Panc1 (cell line): ENCODE measurements at places on chromosomes 6 and 20. TPM values are rescaled to one million over a fixed set of nuclear protein-coding genes. Genes with fewer than 3 reads are reported as not detected.

The TPD52L2 gene
- 113 TPM for total RNA-seq

The RHAG gene
- 0.23 TPM for total RNA-seq

The NFATC2 gene
- total RNA-seq: 10.6 TPM

The MOXD1 gene
- 0.21 TPM for total RNA-seq

The C6orf15 gene
- not detected for total RNA-seq

The ZNF184 gene
- total RNA-seq: 7.8 TPM

The FAM162B gene
- total RNA-seq: not detected

The CST4 gene
- total RNA-seq: not detected

The OR2B6 gene
- total RNA-seq: 0.26 TPM

The GRIK2 gene
- total RNA-seq: 6.6 TPM

The ERVFRD-1 gene
- total RNA-seq: not detected

The ZNF76 gene
- 41.5 TPM for total RNA-seq

The HLA-DRB5 gene
- total RNA-seq: not detected

The IRF4 gene
- total RNA-seq: 0.72 TPM

The RPS18 gene
- 1,987 TPM for total RNA-seq

The CYB5R4 gene
- 31.7 TPM for total RNA-seq

The TBC1D20 gene
- 42.1 TPM for total RNA-seq

The TSHZ2 gene
- 0.36 TPM for total RNA-seq

The BPIFB3 gene
- total RNA-seq: not detected

The CD83 gene
- 5.3 TPM for total RNA-seq

The RIPPLY2 gene
- total RNA-seq: 6.5 TPM

The NEDD9 gene
- 0.28 TPM for total RNA-seq

The PGBD1 gene
- 7.6 TPM for total RNA-seq

The APCDD1L gene
- total RNA-seq: 0.62 TPM

The MATN4 gene
- total RNA-seq: 0.15 TPM

The ADGB gene
- total RNA-seq: not detected

The RAB44 gene
- total RNA-seq: not detected

The SLC4A11 gene
- total RNA-seq: 144 TPM

The ADGRB3 gene
- 0.10 TPM for total RNA-seq

The CCN6 gene
- 3.0 TPM for total RNA-seq

The BNIP5 gene
- not detected for total RNA-seq
